ENCODE measurements at places on chromosomes 2 and 18.
A peak's percentile ranks its signal among the peaks of the same experiment; 100 is the strongest.

DNA sequence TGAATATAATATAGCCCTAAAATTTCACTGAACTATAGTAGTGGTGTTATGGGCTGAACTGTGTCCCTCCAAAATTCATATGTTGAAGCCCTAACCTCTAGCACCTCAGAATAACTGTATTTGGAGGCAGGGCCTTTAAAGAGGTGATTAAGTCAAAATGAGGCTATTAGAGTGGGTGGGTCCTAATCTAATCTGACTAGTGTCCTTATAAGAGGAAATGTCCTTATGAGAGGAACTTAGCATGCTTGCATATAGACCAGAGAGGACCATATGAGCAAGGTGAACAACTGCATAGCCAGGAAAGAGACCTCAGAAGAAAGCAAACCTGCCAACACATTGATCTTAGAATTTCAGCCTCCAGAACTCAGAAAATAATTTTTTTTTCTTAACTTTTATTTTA is 238.4 kb downstream of the ZEB2 start:
- no peak for DNase-seq

DNA sequence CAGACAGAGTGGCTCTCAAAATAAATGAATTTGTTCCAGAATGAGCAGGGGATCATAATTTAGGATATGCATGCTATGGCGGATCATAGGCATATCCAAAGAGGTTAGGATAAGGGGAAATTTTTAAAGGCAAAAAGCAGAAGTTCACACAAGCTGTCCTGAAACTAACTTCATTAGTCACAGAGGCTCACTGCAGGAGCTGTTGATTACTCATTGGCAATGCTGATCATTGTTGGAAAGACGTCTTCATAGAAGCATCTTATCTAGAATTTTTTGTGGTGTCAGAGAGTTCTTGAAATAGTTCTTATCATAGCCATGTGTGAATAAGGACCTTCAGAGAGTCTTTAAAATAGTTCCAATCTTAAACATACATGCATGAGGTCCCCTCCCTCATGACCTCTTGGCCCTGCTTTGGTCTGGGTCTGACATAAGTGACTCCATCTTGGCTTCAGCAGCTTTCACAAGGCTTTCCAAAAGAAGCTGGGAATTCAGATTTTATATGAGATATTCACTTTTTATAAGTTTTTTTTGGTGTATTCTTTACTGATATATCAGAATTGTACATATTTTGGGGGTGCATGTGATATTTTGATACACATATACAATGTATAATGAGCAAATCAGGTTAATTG is 7.5 kb upstream of the CCDC195 start:
- DNase-seq, result no peak

- no peak for DNase-seq
Measured at GRCh38 chr2:204161886-204162285, 225.3 kb downstream of the ICOS start.

DNA sequence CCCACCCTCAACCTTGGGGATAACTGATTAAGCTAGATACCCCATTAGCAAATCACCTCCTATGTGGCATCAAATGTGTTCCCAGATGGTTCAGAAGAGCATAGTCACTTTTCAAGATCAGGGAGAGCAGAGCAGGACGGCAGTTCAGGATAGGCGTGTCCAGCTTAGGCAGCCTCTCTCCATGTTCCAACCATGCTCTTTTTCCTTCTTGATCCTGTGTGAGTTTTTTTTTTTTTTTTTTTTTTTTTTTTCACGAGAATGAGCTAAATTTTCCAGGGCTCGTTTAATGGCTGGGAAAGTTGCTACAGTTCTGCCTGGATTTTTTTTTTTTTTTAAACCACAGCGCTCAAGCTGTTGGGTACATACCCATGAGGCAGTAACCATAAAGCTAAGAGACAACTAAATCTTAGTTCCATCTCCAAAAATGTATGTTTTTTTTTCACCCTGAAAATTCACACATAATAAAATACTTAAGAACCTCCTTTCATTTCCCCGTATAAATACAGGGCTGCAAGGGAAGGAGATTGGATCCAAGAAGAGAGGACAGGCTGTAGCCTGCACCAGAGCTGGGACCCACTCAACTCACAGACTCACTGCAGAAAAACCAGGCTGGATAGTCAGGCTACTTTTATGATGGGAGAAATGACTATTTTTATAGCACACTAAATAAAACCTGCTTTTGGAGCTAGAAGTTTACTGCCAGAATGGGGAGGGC is 244.3 kb downstream of the SETBP1 start:
- DNase-seq, result no peak

- DNase-seq, result peak; percentile 43
Measured at GRCh38 chr2:242020196-242021004, 150.9 kb downstream of the RTP5 start.

- no peak for DNase-seq
Measured at GRCh38 chr2:241645056-241645914, 7.8 kb downstream of the ATG4B start.

DNA sequence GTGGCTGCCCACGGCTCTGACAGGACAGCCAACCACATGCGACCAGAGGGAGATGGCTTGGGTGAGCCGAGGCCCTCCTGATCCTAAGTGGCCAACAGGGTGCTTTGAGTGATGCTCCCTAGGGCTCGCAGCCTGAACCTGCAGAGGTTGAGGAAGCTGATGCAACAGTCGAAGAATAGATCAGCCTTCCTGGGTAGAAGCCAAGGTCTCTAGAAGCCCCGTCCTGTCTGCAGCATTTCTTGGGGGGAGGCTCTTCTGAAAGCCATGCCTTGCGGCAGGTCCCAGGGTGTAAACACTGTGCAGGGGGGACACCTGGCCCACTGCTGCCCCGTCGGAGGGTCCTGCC is 136.4 kb downstream of the HDAC4 start:
- DNase-seq, result no peak
